ENCODE measurements at places on chromosomes 13 and 19.
A peak's percentile ranks its signal among the peaks of the same experiment; 100 is the strongest.

GRCh38 chr19:45879055-45879454, 6.9 kb downstream of the IRF2BP1 start:
- DNase-seq: no peak

DNA sequence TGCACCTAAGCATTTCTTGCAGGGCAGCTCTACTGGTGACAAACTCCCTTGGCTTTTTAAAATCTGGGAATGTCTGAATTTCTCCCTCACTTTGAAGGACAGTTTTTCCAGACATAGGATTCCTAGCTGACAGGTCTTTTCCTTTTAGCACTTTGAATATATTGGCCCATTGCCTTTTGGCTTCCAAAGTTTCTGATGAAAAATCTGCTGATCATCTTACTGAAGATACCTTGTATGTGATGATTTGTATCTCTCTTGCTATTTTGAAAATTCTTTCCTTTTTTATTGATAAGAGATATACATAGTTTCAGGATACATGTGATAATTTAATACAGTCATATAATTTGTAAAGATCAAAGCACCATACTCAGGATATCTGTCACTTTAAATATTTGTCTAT, 211.1 kb downstream of the ZIC5 start:
- no peak for DNase-seq

DNA sequence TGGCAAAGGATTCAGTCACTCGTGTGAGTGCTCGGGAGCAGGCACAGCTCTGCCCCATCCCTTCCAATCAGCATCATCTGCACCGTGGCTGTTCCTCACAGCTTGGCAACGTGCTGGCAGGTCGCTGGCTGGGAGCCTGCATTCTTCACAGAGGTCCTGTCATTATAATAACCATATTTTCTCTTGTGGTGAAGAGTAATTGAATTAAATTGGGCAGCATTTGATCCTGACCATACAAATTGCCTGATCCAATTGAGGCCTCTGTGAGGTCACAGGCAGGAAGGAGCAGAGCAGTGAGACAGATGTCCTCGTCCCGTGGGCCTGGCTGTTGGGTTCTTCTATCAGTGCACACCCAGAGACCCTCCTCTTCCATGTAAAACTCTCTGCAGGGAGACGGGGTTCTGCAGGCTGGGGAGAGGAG, 407.8 kb downstream of the COG6 start:
- DNase-seq: no peak

- peak; percentile 8 for DNase-seq
Measured at GRCh38 chr13:113875429-113875815, 11.5 kb upstream of the GAS6 start.

GRCh38 chr13:98981369-98982080, 3.7 kb upstream of the DOCK9 start:
- DNase-seq: no peak

Measured in memory B cell (primary cell).